NCI-H1105 treated with DMSO at 0.1 percent for 48 hours (cell line): ENCODE measurements at places on chromosomes 5 and 9.

GRCh38 chr9:93085676-93086075, 10.3 kb upstream of the CARD19 start:
- DNase-seq: no peak

DNA sequence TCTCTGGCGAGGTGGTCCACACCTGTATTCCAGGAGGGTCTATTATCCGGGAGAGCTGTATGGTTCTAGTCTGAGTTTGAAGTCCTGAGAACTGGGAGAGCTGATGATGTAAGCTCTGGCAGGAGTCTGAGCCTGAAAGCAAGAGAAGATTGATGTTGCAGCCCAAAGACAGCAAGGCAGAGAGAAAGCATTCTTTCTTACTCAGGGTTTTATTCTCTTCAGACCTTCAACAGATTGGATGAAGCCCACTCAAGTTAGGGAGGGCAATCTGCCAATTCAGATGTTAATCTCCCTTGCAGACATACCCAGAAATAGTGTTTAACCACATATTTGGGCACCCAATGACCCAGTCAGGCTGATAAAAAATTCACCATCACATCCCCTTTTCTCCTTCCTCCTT, 159.1 kb downstream of the CCDC171 start:
- peak; percentile 31 for DNase-seq

- DNase-seq: peak; percentile 91
These were observed 22.4 kb downstream of the CCL28 start for GRCh38 chr5:43389679-43390329.

DNA sequence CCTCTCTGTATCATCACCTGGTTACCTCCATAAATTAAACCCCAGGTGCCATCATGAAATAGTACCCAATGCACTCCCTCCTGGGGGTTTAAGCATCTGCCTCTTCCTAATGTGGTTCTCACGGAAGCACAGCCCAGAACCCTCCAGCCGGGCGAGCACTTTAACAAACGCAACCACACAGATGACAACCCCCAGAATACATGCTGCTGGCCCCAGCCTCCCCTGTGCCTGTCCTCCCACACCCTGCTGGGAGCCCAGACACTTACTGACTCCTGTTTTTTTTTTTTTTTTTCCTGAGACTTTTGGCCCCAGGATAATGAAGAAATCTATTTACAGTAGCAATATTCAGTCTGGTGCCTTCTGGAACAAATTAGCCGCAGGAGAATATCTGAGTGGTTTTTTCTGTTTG, 50.0 kb upstream of the COL5A1 start:
- no peak for DNase-seq

GRCh38 chr5:116374434-116374852, 200.2 kb downstream of the SEMA6A start:
- DNase-seq: no peak

GRCh38 chr5:104223885-104224773, 661.5 kb upstream of the NUDT12 start:
- no peak for DNase-seq

DNA sequence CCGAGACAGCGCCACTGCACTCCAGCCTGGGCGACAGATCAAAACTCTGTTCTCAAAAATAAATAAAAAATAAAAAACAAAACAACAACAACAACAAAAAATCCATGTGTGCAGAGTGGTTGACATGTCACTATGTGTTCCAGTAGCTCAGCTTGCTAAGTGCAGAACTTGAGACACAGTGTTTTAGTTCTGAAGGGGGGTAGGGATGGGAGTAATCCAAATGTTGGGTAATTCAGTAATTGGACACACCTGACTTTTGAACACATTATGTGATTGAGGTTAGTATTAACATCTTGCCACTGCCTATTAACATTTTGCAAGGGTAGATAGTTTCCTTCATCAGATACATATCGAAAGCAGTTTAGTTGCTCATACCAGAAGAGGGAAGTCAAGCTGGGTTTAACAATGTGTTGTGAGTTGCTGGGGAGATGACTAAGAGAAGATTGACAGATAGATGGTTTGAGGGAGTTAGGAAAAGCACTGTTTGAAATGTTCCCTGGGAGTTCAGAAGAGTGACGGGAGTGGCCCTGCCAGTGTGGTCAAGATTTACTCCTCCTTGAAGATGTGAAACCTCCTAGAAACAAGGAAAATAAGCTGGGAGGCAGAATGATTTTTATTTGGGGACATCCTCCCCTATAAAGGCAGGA, 928 bp downstream of the HACD4 start:
- DNase-seq: no peak

GRCh38 chr5:109256486-109256885, 153.3 kb downstream of the PJA2 start:
- no peak for DNase-seq

DNA sequence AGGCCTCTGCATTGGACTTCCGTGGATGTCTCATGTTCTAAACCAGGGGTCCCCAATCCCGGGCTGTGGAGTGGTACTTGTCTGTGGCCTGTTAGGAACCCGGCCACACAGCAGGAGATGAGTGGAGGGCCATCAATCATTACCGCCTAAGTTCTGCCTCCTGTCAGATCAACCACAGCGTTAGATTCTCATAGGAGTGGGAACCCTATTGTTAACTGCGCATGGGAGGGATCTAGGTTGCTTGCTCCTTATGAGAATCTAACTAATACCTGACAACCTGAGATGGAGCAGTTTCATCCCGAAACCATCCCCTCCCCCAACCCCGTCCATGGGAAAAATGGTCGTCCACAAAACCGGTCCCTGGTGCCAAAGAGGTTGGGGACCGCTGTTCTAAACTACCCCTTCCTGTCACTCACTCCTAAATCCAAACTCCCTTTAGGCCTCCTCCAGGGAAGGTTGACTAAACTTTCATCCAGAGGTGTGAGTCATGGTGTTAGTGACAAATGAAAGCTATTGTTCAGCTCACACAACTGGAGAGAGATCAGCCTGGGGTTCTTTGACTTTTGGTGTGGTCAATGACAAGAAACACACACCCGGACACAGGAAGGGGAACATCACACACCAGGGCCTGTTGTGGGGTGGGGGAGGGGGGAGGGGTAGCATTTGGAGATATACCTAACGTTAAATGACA, 9.5 kb downstream of the KCNV2 start:
- no peak for DNase-seq

DNA sequence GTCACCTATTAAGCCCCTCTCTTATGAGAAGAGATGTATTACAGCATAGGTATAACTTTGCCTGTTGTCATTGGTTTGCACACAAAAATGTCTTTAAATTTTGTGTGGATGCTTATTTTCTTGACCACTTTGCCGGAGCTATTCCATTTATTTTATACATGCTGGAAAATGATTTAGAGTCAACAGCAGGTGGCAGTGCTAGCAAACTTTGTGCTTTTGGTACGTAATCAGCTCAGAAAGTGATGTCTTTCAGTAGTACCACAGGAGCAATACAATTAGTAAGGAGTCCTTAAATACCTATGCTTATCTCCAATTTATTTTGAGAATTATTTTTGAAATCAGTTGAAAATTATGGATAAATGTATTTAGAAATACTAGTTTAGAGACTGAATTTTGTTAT, 19.8 kb upstream of the NUDT12 start:
- peak; percentile 65 for DNase-seq

- DNase-seq: no peak
These were observed 7.1 kb upstream of the MYOZ3 start for GRCh38 chr5:150653762-150654556.

DNA sequence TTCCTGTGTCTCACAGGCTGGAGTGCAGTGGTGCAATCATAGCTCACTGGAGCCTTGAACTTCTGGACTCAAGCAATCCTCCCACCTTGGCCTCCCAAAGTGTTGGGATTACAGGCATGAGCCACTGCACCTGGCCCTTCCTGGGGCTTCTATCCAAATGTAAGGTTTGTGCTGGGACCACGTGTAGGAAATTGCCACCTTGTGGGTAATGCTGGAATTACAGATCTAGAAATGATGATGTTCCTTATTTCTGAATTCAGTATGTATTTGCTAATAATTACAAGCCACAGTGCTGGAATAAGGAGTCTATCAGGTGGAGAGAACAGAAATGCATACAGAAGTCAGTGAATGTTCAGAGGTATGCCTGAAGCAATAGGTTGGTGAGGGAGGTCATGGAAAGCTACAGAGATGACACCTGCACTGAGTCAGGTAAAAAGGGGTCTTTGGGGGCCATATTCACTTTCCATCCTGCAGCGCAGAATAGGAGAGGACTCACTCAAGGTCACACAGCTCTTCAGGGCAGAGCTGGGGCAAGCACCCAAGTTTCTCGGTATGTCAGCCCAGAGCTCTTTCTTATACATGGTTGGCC, 8.8 kb upstream of the IGFBPL1 start:
- DNase-seq: peak; percentile 48

GRCh38 chr9:130962418-130963316, 23.6 kb upstream of the FIBCD1 start:
- DNase-seq: no peak

GRCh38 chr5:151448038-151448985, 909 bp downstream of the SLC36A1 start:
- DNase-seq: peak; percentile 28

DNA sequence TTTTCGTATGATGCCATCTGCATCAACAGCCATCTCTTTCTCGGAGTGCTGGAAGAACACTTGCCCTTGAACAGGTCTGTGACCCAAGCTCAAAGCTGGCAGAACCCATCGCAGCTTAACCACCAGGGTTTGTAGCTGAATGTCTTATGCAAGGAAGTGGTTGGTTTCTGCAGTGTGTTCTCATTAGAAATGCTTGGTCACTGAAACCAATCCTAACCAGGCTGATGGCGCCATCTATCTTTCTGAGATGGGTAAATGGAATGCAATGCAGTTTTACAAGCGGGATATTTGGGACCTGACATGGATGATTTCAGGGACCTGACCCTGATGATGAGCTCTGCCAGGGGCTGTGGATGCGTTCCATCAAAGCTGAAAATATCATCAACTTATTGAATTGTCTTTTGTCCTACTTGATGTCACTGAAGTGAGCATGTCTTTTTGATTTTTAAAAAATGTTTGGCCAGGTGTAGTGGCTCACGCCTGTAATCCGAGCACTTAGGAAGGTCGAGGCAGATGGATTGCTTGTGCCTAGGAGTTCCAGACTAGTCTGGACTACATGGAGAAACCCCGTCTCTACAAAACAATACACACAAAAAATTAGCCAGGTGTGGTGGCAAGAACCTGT, 28.7 kb downstream of the DMRT3 start:
- DNase-seq: peak; percentile 25

DNA sequence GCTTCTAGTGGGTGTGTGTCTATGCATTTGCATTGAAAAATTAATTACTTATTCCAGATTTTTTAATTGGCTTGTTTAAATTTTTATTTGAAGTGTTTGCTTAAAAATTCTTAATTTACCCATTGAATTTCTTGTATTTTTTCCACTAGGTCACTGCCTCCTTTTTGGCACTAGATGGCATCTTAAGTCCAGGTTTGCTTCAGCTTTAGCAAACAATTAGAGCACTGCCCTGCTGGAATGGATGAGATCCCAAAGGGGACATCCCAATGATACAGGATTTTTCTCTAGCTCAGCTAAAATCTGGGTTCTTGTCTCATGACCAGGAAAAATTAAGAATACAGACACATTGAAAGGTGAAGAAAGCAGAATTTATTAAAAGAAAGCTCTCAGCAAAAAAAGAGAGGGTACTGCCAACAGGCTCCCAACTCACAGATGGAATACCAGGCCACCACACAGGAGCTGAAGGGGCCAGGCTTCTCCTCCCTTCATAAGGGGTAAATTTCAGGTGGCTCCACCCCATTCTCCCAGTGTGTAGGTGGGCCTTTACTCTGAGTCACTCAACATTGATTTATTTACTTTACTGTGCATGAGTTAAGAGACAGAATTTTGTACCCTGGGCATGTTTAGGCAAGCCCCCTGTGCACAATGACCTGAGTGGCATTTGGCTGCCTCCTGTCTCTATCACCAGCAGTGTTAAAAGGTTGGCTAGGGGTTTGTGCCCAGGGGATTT, 532.4 kb downstream of the ANXA1 start:
- DNase-seq: peak; percentile 40
